Activated CD4-positive, alpha-beta memory T cell treated with anti-CD3 and anti-CD28 coated beads for 36 hours (primary cell): ENCODE measurements at places on chromosomes 11 and 22.

DNA sequence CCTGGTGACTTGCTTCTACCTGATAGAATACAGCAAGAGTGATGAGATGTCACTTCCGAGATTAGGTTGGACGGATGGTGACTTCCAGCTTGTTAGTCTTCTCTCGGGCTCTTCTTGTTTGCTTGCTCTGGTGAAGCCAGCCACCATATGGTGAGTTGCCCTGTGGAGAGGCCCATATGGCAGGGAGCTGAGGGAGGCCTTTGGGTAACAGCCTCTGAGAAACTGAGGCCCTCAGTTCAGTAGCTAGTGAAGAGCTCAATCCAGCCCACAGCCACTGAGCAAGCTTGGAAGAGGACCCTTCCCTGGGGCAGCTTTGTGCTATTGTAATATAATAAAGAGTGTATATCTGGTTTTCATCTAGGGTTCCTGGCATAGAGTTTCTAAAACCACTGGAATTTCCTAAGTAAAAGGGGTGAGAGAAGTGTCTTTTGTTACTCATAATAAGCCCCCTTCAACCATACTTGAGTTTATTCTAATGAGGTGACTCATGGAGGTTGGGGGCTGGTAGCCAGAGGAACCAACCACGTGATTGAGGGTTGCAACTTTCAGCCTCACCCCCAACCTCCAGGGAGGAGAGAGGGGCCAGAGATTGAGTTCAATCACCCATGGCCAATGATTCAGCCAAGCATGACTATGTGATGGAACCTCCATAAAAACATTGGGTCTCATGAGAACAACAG lies 8.0 kb upstream of the TPCN2 start:
- peak; percentile 37 for DNase-seq

DNA sequence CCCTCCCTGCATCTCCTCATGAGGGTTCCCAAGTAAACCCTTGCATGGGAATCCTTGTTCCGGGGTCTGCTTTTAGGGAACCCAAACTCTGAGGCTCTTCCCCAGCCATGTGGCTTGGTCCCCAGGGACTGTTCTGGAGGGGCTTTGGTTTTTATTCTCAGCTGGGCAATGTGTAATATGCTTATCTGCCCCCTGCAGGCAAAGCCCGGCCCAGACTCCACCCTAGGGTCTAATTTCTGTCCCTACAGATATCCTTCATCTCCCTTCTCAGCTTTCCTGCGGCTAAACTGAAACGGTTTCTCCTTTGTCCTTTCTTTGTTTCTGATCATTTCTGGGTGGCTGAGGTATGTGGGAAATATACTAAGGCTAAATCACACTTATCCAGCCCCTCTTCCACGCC lies 37.1 kb downstream of the TST start:
- no peak for DNase-seq

GRCh38 chr11:93477684-93478234 lies 65.4 kb downstream of the SMCO4 start:
- no peak for DNase-seq

- DNase-seq = no peak
These were observed 123.9 kb upstream of the OPCML start for GRCh38 chr11:133656082-133656635.

- DNase-seq = no peak
These were observed 31.6 kb downstream of the UQCR10 start for GRCh38 chr22:29798801-29799200.

- peak; percentile 99 for DNase-seq
These were observed 561 bp upstream of the PCF11 start for GRCh38 chr11:83156144-83156995.

DNA sequence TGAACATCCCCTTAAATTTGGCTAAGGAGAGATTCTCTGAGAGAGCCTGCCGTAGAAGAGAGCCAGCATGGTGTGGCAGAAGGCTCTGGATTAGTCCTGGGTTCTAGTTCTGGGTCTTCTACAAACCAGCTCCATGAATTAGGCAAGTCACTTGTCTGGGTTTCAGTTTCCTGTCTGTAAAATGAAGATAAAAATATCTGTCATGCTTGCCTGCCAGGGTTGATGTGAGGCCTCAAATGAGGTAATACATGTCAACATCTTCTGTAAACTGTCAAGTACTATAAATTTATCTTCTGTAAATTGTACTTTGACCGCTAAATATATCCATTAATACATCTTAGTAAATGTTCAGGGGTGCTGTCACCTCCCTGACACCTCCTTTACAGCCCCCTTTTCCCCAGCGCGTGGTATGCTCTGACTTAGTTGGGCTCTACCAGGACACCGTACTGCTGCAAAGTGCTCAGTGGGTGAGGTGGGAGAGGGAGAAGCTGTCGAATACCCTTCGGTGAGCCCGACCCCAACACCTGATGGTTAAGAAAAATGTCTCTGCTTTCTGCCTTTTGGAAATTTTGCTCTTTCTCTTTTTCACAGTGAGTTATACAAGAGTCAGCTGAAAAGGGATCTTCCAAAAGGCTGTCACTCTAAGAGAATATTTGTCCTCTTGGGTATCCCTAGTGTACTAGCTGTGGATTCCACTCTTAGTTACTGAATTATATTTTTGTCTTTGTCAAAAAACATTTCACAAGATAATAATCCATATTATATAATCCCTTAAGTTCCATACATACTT lies 15.0 kb downstream of the RBX1 start:
- no peak for DNase-seq

GRCh38 chr11:77189588-77190210 lies 61.7 kb downstream of the MYO7A start:
- DNase-seq = no peak

GRCh38 chr22:46278656-46279645 lies 11.1 kb downstream of the TTC38 start:
- DNase-seq = no peak

GRCh38 chr22:26592421-26592891 lies 2.5 kb upstream of the TPST2 start:
- peak; percentile 73 for DNase-seq

DNA sequence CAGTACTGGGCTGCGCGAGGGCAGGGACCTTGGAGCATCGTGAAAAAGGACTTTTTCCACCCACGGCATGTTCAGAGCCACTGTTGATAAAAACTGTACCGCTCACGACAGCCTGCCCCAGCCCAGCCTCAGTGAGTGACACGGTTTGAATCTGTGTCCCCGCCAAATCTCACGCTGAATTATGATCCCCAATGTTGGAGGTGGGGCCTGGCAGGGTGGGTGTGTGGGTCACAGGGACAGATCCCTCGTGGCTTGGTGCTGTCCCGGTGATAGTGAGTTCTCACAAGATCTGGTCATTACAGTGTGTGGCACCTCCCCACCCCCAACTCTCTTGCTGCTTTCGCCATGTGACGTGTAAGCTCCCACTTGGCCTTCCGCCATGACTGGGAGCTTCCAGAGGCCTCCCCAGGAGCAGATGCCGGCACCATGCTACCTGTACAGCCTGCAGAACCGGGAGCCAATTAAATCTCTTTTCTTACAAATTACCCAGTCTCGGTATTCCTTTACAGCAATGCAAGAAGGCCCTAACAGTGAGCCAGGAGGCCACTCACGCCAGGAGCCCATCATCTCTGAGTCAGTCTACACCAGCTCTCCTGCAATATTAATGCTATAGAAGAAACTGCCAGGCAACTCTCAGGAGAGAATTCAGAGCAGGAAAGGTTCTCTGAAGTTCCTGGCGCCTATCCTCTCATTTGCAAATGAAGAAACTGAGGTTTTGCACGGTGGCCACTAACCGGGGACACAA lies 1.3 kb downstream of the TOLLIP start:
- peak; percentile 8 for DNase-seq

- DNase-seq = no peak
These were observed 9.2 kb upstream of the AIFM3 start for GRCh38 chr22:20957683-20958431.

DNA sequence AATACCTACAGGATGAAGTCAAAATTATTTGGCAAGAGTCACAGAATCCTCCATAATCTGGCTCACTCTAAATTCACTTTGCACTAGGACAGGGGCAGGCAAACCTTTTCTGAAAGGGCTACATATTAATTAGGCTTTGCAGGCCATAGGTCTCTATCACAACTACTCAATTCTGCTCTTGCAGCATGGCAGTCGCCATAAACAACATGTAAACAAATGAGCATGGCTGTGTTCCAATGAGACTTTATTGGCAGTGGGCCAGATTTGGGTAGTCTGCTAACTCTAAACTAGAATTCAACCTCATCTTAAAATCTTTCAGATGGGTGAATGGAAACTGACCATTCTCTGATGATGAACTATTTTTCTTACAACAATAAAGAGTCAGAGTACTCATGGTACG lies 5.8 kb downstream of the THRSP start:
- no peak for DNase-seq

GRCh38 chr11:116311206-116311605 lies 461.6 kb downstream of the BUD13 start:
- DNase-seq = no peak

- no peak for DNase-seq
These were observed 6.8 kb downstream of the ST14 start for GRCh38 chr11:130166457-130166784.

DNA sequence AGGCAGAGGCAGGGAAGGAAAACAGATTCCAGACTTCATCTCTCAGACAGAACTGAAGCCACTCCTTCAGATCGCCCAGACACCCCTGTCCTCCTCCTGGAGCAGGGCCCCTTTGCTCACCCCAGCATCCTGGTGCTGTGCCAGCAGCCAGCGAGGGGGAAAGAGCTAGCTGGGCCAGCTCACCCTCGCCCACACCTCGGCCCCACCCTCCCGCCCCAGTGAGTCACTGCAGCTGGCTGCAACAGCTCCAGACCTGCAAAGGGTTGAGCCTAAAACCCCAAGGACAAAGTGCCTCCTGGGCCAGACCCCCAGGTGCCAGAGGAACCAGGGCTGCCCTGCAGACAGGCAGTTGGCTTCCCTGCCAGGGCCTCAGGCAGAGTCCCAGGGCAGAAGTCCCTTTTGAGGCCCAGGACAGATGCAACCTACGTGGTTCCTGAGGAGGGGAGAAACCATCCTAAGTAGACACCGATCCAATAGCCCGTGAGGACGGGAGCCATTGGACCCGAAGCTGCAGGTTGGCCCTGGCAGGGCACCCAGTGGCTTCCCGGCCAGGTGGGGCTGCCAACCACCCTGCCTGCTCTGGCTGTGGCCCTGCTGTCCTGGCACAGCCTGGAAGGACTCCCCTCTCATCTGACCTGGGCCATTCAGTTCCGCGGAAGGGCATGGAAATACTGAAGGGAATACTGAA lies 7.2 kb downstream of the AHNAK start:
- DNase-seq = peak; percentile 85

- DNase-seq = no peak
These were observed 112.7 kb downstream of the FAR1 start for GRCh38 chr11:13781153-13781552.

DNA sequence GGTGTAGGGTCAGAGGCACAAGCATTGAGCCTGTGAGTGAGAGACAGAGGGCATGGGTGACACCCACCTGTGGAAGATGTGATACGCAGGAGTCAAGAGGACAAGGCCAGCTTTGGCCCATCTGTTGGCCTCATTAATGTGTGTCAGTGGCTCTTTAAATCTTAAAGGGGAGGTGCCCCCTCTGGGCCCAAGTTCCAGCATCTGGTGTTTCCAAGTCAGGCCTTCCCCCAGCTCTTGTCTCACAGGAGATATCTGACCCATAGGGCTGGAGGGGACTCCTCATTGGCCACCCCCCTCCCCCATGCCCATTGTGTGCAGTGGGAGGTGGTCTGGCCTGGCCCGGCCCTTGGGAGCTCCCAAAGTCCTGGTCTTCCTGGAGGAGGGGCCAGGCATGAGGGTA lies 8.9 kb downstream of the KCNK7 start:
- DNase-seq = no peak

DNA sequence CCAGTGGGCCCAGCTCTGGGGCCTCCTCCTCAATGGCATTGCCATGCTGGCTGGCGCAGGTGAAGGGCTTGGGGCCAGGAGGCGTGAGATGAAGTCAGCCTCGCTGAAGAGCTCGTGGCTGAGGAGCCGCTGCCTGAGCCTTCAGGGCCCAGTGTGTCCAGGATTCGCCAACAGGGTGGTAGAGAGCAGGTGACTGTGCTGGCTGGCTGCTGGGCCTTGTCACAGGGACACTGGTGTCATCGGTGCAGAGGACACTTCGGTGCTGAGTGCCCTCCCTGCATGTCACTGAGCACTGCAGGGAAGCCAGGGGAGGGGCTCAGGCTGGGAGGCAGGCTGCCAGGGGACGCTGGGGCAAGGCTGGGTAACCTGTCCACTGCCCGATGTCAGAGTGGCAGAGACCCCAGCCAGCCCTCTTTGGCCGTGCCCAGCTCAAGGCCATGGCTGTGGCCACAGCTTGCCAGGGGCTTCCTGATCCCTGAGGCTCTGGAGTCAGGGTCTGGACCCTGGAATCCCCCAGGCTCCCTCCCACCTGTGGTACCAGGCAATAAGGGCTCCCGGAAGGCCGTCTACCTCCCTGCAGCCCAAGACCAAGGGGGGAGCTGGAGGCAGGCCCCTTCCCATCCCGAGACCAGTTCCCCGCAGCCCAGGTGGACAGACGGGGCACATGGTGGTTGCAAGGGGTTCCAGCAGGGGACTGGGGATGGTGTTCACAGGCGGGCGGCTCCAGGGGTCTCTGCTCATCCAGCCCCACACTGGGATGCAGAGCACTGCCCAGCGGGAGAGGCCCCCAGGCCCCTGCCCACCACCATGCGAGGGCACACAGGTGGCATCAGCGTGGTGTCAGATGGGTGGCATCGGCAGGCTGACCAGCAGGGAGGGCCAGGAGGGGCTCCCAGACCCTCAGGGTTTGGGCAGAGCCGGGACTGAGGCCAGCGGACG lies 63.9 kb downstream of the ARFGAP3 start:
- DNase-seq = no peak

GRCh38 chr11:78752494-78752893 lies 177.8 kb upstream of the NARS2 start:
- DNase-seq = no peak

- DNase-seq = no peak
These were observed 1.0 kb upstream of the RAB3IL1 start for GRCh38 chr11:61918251-61918937.

DNA sequence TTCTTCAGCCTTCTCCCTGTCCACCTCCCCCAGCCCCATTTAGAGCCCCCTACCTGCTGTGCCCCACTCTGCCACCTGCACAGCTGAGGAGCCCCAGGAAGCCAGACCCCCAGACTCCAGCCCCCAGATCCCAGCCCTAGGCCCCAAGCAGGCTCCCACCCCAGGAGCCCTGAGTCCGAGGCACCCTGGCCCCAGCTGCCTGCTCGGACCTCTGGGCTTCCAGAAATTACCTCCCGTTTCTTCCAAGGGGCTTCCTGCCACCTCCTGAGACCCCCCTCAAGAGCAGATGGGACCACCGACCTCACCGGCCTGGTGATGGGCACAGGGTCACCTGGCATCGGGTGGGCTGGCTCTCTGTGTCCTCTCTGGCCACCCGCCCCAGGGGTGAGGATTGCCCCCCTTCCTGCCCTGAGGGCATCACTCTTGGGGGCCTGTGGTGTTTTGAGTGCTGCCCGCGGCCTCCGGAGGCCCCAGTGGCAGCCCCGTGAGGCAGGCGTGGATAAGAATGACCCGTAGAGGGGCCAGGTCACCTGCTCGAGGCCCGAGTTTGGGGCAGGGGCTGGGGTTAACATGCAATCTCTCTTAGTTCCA lies 18.3 kb upstream of the TALDO1 start:
- no peak for DNase-seq
